ENCODE measurements at places on chromosomes 2 and 18. TPM values are rescaled to one million over a fixed set of nuclear protein-coding genes. Genes with fewer than 3 reads are reported as not detected.

The SLC40A1 gene
- total RNA-seq, result 17.6 TPM

The EVA1A gene
- not detected for total RNA-seq

The AMER3 gene
- total RNA-seq, result not detected

DNA sequence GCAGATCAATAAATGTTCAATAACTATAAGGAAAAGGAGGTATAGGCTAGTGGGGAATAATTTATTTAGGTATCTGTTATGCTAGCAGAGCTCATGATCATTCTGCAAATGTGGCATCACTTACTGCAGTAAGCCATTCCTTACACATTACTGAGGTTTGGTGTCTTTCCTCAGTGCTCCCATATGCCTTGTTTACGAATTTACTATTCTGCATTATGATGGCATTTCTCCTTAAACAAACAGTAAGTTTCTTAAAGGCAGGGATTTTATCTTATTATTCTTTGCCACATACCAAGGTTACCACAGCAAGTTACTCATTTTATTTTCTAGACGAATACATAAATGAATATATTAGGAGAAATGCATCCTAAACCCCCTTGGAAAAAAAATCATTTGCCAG lies 88.4 kb downstream of the DSEL start:
- no peak for DNase-seq

DNA sequence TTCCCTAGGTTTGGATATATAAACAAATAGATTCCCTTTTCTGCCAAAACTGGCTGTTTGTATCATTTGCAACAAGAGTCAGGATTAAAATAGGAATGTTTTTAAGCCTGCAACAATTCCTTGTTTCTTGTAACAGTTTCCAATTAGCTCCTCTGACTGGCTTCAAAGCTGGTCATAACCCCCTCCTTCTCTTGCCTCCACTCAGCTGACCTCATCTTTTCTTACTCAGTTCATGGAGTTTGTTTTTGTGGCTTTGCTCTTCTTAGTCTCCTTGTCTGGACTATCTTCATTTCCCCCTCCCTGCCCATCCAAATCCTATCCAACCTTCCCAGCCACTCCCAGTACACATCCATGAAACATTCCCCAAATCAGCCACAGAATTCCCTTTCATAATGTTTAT lies 14.3 kb upstream of the RAPH1 start:
- DNase-seq, result no peak

DNA sequence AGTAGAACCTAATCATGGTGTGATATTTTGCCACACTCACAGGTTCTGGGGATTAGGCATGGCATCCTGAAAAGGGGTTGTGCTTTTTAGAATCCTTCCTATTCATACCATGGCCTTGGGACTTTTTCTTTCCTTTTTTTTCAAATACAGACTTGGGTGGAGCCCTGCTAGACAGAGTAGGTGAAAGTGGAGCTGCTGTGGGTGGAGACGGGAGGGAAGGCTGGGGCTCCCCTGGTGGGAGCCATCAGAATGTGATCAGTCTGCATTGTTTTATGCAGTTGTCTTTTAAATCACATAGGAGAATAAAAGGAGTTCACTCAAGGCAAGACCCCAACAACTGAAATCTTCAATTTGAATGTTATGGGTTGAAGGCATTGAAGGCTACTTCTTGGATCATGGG lies 130.2 kb downstream of the VAPA start:
- no peak for DNase-seq

- DNase-seq, result no peak
Observed at GRCh38 chr2:16817305-16818202, 151.9 kb upstream of the CYRIA start.
